ENCODE measurements at places on chromosomes 7 and 10.
A peak's percentile ranks its signal among the peaks of the same experiment; 100 is the strongest.

- DNase-seq: no peak
These were observed 56.0 kb downstream of the TACR2 start for GRCh38 chr10:69360485-69361302.

DNA sequence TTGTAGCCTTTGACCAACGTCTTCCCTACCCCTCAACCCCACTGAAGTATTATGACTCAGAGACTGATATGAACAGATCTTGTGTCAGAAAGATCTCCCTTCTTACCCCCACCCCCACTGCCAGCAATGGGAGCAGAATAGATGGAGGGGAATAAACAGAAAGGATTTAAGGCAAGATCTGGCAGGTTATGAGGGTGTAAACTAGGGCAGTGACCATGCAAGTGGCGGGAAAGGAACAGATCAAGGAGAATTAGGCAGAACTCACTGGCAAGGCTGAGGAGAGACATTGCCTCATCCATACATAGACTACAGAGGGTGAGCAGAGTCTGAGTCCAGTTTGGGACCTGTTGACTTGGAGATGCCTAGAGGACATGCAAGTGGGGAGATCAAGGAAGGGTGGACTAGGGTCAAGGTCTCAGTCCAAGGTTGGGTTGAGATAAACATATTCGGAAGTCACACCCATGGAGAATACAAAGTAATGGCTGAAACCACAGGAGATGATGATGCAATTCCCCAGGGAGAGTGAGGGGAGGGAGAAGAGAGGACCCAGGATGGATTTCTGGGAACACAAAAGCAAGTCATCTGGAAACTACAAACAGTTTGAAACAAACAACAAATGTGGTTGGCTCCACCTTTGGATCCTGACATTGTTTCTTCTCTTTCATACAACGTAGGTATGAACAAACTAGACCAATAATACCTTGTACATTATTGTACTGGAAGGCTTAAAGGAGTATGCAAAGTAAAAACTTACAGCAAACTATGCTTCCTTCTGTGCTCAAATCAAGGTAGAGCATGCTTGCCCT, 44.9 kb upstream of the IL6 start:
- DNase-seq: no peak

DNA sequence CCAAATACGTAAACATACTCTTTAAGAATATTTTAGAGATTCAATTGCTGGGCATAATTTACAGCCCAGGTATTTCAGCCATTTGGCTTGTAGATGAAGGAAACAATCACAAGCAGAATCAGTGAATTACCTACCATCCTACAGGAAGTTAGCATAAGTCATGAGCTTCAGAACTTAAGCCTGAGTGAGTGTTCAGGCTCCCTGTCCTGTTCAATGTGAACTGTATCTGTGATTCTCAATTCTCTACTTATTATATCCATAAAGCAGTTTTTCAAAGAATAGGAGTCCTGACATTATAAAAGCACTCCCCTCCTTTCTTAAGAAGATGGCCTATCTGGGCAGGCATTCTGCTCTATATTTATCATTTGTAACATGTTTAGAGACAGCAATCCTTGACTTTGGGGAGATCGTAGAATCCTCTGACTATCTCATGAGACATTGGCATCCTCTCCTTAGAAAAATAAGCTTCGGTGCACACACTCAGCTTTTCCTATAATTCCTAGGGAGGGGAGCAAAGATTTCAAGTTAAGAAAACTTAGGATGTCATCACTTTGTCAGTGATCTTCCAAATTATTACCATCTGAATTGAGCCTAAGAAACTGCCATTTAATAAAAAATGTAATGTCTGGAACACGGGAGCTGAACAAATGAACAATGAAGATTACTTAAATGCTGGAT, 645.2 kb upstream of the IGFBP3 start:
- no peak for DNase-seq

- DNase-seq: no peak
These were observed 175.8 kb upstream of the PRKCQ start for GRCh38 chr10:6755781-6756460.

- DNase-seq: peak; percentile 32
These were observed 51.1 kb downstream of the CPEB3 start for GRCh38 chr10:92239600-92240288.

GRCh38 chr7:26451997-26452396, 160.3 kb downstream of the SNX10 start:
- DNase-seq: no peak

- peak; percentile 74 for DNase-seq
These were observed 16.2 kb downstream of the KIFBP start for GRCh38 chr10:69004821-69005220.

DNA sequence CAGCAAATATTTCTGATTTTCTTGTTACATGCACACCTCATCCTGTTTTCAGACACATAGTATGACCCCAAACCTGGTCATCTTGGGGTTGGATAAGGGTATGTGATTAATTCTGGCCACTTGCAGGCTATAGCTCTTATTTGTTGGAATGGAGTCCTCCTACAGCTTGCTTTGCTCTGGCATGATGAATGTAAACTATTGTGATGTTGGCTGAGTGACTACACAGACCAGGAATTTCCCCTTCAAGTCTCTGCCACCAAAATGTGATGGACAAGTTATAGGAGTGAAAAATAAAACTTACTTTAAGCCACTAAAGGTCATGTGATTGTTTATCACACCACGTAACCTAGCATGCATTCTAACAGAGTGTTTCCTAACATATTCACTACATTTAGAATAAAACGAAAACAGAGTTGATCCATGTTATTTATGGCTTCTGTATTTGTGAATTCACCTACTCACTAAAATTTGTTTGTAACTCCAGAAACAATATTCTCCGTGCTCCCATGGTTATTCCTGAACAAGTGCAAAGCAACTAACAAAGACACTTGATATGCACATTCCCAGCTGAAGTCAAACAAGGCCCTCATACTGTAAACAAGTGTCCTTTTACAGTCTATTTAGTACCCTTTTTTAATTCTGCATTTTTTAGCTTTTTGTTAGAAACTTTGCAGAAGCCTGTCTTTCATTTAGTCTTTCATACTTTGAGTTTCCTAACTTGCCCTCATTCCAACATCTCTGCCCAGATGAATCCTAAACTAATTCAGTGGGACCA, 599.2 kb upstream of the PCDH15 start:
- no peak for DNase-seq

DNA sequence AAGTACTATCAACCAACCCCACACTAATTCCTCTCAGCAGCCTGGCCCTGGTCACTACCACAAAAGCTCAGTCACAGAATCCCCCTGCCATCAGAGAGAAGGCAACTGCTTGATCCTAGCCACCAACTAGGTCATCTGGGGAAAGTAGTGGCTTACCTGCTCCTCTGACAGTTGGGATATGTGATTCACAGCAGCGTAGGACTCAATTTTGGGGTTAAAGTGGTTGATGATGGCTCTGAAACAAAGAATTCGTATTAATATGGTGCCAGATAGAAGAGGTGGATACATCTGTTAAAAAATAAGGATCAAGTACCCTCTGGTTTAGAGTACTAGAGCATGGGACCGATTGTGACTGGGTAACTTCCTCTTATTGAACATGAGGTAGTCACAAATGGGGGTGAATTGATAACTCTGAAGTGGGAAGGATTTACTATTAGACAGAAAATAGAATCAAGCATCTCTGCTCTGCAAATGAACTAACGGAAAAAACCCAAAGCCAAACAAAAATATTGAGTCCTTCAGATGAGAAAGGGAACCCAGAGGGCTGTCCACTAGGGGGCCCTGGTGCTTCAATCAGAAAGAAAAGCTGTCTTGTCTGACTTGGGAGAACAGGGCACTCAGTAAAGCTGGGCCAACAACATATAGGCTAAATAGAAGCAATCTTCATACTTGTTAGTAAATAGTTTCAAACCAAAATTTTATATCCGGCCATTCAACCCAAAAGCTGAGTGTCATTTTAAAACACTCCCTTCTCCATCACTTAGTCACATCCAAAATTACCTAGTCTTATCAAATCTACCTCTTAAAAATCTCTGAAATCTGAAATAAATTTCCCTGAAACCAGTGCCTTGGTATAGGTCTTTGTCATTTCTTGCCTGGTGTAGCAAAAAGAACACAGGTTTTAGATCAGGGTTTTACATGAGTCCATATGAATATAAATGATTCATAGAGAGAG, 45.9 kb upstream of the KCNIP2 start:
- peak; percentile 69 for DNase-seq

- no peak for DNase-seq
These were observed 197.3 kb downstream of the PPP1R9A start for GRCh38 chr7:95104739-95105138.

GRCh38 chr7:151687523-151688235, 168.0 kb upstream of the RHEB start:
- DNase-seq: no peak

DNA sequence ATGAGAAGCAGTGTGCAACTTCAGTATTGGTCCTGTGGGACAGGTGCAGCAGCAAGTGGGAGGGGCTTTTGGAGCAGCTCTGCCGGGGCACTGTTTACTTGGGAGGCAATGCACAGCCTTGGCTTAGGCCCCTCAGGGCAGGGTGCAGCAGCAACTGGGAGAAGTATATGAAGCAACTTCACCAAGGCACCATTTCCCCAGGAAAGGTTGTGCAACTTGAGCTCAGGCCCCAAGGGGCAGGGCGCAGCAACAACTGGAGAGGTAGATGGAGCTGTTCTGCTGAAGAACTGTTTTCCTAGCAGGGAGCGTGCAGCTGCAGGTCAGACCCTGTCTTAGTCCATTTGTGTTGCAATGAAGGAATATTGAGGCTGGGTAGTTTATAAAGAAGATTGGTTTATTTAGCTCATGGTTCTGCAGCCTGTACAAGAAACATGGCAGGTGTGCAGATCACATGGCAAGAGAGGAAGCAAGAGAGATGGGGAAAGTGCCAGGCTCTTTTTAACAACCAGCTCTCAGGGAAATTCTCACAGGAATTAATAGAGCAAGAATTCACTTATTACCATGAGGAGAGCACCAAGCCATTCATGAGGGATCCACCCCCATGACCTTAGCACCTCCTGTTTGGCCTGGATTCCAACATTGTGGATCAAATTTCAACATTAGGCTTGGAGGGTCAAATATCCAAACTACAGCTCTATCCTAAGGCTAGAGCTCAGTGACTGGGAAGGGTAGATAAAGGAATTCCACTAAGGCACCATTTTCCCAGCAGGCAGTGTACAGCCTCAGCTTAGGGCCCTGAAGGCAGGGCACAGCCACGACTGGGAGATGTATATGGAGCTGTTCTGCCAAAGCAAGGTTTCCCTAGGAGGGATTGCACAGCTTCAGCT, 10.9 kb downstream of the GPR141 start:
- no peak for DNase-seq

GRCh38 chr10:132199268-132199853, 12.6 kb downstream of the DPYSL4 start:
- DNase-seq: no peak

GRCh38 chr7:47423196-47423595, 158.7 kb downstream of the TNS3 start:
- no peak for DNase-seq

DNA sequence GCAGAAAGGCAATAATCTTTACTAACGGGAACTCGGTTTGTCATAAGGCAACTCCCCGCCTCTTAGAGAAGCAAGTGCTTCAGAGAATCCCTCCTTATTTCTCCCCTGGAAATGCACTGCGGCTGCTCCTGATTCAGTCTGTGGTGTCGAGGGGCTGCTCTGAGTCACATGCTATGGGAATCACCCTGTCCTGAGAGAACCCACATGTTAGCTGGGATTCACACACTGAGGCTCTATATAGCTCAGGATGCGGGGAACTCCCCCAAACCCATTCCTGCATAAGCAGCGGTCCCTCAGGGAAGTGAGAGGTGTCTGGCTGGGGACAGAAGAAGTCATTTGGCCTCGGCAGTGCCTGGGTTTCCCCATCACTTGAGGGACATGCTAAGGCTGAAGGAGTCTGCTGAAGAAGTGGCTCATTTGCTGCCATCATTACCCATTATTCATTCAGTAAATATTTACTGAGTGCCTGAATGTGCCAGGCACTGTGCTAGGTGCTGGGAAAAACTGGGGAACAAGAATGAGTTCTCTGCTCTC, 87.5 kb downstream of the ATXN7L1 start:
- DNase-seq: no peak

GRCh38 chr7:157521061-157521731, 184.4 kb downstream of the DNAJB6 start:
- no peak for DNase-seq

GRCh38 chr10:98292971-98293370, 25.0 kb upstream of the LOXL4 start:
- DNase-seq: no peak

GRCh38 chr10:1653321-1653720, 84.0 kb downstream of the ADARB2 start:
- DNase-seq: no peak

DNA sequence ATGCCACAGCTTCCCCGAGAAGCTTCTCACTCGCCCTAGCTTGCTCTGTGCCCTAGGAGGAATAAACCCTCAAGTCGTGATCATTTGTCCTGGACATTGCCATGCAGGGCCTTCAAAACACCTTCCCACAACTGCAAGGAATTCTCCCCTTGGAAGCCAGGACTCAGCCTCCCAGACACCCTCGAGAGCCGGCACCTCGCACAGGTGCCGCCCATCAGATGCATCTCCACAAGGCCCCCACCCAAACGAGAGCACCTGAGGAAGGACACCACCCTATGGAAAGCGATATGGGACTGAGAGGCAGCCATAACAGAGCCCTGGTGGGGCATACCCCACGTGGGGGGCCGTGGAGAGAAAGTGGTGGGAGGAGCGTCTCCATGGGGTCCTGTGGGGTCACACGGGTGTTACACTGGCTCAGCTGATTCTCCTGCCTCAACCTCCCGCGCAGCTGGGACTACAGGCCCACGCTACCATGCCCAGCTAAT, 77.6 kb upstream of the FOXK1 start:
- no peak for DNase-seq

GRCh38 chr7:16933296-16934279, 51.8 kb upstream of the AGR3 start:
- peak; percentile 32 for DNase-seq

- no peak for DNase-seq
These were observed 72.5 kb downstream of the CDK6 start for GRCh38 chr7:92763636-92764423.

GRCh38 chr7:122143751-122144711, at the start of gene AASS:
AASS (minus strand) TSS chr7:122144249; CDS start chr7:122133726, 10,523 bp downstream.
- DNase-seq: peak; percentile 80

- DNase-seq: no peak
These were observed 166.3 kb upstream of the RNF32 start for GRCh38 chr7:156474241-156474743.

GRCh38 chr10:118028619-118029018, 18.1 kb downstream of the RAB11FIP2 start:
- no peak for DNase-seq

GRCh38 chr10:49187950-49188761, at the start of gene TMEM273:
TMEM273 (minus strand) TSS chr10:49188391; CDS start chr10:49188336, 55 bp downstream.
- peak; percentile 62 for DNase-seq

DNA sequence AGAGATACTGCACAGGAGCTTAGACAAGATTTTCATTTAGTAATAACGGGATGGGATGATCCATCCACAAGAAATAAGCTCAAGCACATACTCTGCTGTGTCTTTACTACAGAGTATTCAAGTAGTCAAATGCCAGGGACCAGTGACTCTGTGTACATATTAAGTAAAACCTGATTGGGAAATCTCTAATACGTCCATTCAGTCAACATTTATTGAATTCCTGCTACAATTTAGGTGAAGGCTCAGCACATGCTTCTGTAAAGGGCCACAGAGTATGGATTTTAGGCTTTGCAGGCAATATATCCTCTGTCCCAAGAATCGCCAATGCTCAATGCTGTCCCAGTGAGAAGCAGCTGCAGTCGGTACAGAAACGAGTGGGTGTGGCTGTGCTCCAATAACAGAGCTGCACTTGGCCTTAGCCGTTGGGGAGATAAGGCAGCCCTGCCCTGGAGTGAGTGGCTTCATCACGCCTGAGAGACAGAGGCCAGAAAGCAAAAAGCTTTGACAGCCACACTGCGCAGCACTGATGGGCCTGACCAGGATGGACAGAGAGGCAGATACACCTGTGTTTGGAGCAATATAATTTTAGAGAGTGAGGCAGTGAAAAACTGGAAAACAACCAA, 186.8 kb downstream of the PARD3 start:
- no peak for DNase-seq

All from CD4-positive, alpha-beta T cell treated with Interleukin-17A for 1 hour (primary cell).